NCI-H1105 treated with DMSO at 0.1 percent for 48 hours (cell line): ENCODE measurements at places on chromosomes 6 and 20.

DNA sequence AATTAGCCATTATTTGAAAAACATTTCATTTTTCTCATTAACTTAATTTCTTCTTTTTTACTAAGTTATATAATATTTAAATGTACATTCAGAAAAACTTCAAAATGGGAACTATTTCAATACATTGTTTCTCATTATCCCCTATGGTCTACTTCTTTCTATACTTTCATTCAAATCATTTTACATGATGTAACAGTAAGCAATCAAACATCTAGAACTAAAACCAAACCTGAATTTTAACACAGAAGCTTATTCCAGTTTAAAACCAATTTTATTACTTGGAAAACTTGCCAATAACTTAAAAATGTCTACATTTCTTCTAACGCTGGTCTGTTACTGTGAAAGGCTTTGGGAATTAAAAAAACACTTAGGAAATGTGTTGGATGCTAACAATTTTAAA is 4.6 kb upstream of the PRR18 start:
- DNase-seq = no peak

- DNase-seq = no peak
Observed at GRCh38 chr20:20390393-20390792, 22.5 kb downstream of the INSM1 start.

DNA sequence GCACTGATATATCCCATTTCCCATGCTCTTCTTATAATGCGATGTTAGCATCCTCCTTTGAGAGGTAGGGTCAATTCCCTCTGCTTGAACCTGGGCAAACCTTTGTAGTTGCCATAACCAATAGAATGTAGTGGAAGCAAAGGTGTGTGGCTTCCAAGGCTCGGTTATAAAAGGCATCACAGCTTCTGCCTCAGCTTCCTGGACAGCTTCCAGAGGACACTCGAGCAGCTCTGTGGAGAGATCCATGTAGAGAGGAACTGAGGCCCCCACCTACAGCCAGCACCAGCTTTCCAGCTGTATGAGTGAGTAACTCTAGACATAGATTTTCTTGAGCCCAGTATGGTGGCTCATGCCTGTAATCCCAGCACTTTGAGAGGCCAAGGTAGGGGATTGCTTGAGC is 36.7 kb downstream of the FGD2 start:
- no peak for DNase-seq

DNA sequence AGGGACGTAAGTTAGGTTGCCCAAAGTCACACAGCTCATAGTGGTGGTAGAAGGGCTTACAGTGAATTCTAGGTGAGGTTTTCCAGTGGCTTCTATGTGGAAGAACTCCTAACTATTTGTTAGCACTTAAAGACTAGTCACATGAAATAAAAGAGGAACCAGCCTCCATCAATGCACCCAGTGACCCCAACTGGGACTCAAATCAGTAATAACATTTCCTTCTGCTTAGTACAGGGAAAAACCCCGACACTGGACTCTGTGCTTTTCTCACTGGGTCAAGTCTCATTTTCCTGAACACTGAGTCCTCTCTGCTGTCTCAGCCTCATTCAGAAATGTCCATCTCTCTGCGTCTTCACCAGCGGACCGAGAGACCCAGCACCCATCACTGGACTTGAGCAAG is 89.2 kb downstream of the SLC22A23 start:
- DNase-seq = no peak

GRCh38 chr6:111541026-111541681 is 58.1 kb upstream of the REV3L start:
- DNase-seq = peak; percentile 44

DNA sequence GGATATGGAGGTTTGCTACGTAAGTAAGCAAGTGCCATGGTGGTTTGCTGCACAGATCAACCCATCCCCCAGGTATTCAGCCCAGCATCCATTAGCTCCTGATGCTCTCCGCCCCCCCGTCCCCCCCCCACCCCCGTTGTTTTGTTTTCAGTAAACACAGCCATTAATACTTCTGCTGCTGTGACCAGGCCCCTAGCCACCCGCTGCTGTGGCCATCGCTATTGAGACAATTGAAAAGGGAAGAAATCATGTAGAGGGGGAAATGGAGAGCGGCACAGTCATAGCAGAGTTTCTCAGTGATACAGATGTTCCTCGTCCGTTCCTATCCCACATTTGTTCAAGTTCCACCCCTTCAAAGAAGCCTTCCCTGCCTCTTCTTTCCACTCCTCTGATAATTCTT is 24.9 kb downstream of the SLC35D3 start:
- DNase-seq = no peak

- peak; percentile 29 for DNase-seq
Observed at GRCh38 chr6:139250296-139251044, 41.3 kb downstream of the TXLNB start.

DNA sequence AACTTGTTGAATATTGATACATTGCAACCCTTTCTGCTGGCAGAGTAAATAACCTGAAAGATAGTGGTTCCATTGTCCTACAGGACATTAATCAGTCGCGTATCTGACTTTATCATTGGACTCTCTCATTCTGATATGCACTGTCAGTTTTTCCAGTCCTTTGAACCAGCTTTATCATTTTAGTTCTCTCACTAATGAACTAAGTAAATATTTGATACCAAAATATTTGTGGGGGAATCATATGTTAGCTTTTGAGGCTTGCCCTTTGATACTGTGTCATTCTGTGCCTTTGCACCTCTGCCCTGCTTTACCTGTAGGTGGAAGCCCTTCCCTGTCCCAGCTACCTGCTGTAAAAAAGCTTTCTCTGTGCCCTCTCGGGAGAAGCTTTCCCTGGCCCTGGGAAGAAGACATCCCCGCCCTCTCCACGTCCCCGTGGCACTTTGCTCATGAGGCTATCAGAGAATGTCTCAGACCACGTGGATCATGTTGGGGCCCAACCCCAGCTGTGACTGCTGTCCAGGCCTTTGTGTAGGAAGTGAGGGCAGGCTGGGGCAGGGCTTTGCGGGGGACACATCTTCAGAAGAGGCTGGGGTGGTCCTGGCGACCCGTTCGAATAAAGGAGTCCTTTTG is 117.8 kb upstream of the NXT1 start:
- DNase-seq = no peak

GRCh38 chr6:25287941-25288340 is 8.8 kb downstream of the CARMIL1 start:
- no peak for DNase-seq
